HCT116 (cell line): ENCODE measurements at places on chromosomes 7 and 10. TPM values are rescaled to one million over a fixed set of nuclear protein-coding genes. Genes with fewer than 3 reads are reported as not detected.

Gene OPN4
- not detected for total RNA-seq

Gene ZNF467
- total RNA-seq, result 11.3 TPM

Gene EMX2
- not detected for total RNA-seq

DNA sequence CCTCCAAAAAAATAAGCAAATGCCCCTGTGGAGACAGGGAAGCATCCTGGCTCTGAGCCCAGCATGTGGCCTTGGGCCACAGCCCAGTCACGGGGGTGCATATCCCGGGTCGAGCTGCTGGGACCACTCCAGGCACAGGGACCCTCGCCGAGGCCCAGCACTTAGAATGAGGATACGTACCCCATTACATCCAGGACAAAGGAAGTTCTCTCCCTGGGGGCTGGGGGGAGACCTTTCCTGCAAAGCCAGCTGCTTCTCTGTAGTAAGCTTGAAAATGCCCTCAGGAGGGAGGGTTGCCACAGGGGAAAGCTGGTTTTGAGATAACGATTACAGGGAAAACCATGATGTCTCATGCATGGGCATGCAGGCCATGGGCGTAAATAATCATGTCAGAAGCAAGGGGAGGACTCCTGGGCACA lies 75.5 kb downstream of the HIPK2 start:
- H3K27me3 ChIP-seq, result no peaks in the 10 kb centered on the region
- no peak for DNase-seq
- 0 out of 2 replicates have a peak, but pooled peaks cover 3% of the 10 kb centered on the region for H3K36me3 ChIP-seq
- no peak overlapping the region for H3K4me3 ChIP-seq
- no peaks in the 10 kb centered on the region for H3K4me1 ChIP-seq
- no peak overlapping the region for H3K27ac ChIP-seq

GRCh38 chr10:4013651-4014121 lies 228.7 kb upstream of the KLF6 start:
- no peaks in the 10 kb centered on the region for H3K4me1 ChIP-seq
- no peak for DNase-seq
- no peaks in the 10 kb centered on the region for H3K27me3 ChIP-seq
- no peak overlapping the region for H3K27ac ChIP-seq

- H3K36me3 ChIP-seq, result no peaks in the 10 kb centered on the region
- H3K27ac ChIP-seq, result no peak overlapping the region
- H3K4me3 ChIP-seq, result no peak overlapping the region
- no peaks in the 10 kb centered on the region for H3K27me3 ChIP-seq
- H3K4me1 ChIP-seq, result no peaks in the 10 kb centered on the region
- DNase-seq, result no peak
Measured at GRCh38 chr7:112129655-112130323, 76.4 kb downstream of the DOCK4 start.

GRCh38 chr10:21810582-21811244 lies 192.8 kb downstream of the DNAJC1 start:
- no peaks in the 10 kb centered on the region for H3K36me3 ChIP-seq
- H3K27me3 ChIP-seq, result no peaks in the 10 kb centered on the region
- H3K27ac ChIP-seq, result no peak overlapping the region
- peaks cover 7% of the 10 kb centered on the region for H3K4me1 ChIP-seq
- no peak overlapping the region for H3K4me3 ChIP-seq
- no peak for DNase-seq

- no peak for DNase-seq
- no peak overlapping the region for H3K27ac ChIP-seq
- H3K36me3 ChIP-seq, result no peaks in the 10 kb centered on the region
- no peak overlapping the region for H3K4me3 ChIP-seq
Measured at GRCh38 chr10:75283078-75283670, 47.4 kb upstream of the COMTD1 start.

DNA sequence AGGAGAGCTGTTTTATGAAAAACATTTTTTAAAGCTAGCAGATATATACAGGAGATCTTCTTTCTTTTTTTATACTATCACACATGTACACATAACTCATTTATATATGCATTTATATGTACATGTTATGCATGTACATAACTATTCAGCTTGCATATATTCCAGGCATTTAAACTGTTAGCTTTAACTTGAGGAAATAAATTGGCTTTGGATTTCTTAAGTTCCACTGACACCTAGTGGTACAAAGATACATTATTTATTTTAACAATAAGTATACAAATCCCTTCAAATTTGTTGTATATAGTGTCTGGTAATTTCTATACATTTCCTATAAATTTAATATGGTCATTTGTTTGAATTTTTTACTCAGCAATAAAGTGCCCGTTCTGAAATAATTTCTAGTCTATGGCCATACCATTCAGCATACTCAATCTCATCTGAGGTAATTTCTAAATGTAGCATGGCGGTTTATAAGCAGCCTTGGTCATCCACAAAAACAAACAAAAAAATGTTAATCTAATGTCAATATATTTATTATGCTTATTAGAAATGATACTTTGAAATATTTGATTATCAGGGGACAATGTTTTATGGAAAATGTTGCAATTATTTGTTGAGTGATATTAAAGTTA lies 11.6 kb downstream of the ZDHHC6 start:
- no peak overlapping the region for H3K4me3 ChIP-seq
- H3K36me3 ChIP-seq, result peaks cover 67% of the 10 kb centered on the region
- peaks cover 4% of the 10 kb centered on the region; the same call in 1 of the 2 replicates for H3K4me1 ChIP-seq
- H3K27me3 ChIP-seq, result no peaks in the 10 kb centered on the region
- no peak overlapping the region for H3K27ac ChIP-seq

- H3K36me3 ChIP-seq, result no peaks in the 10 kb centered on the region
- no peak overlapping the region for H3K27ac ChIP-seq
- no peak overlapping the region for H3K4me3 ChIP-seq
- peaks cover 99% of the 10 kb centered on the region for H3K4me1 ChIP-seq
Measured at GRCh38 chr10:80462981-80463741, 9.1 kb downstream of the TSPAN14 start.

DNA sequence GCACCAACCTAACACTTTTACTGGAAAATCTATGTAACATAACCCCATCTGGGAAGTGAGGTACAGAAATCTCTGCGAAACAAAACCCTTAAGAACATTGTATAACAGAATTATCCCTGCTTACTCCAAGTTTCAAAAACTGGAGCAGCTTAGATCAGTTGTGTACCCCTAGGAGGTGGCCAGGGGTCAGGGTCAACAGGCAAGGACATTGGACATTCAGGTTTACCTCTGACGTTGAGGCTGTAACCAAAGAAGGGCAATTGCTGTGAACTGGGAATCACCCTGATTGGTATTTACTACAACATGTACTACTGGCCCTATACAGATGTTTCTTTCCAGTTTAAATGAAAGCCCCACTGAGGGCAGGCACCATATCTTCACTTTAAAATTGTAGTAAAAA lies 13.1 kb downstream of the SFXN3 start:
- no peaks in the 10 kb centered on the region for H3K36me3 ChIP-seq
- peaks cover 26% of the 10 kb centered on the region for H3K4me1 ChIP-seq
- no peak overlapping the region for H3K4me3 ChIP-seq
- H3K27me3 ChIP-seq, result no peaks in the 10 kb centered on the region
- H3K27ac ChIP-seq, result peak overlapping the region; percentile 84; the same call in 1 of the 2 replicates

DNA sequence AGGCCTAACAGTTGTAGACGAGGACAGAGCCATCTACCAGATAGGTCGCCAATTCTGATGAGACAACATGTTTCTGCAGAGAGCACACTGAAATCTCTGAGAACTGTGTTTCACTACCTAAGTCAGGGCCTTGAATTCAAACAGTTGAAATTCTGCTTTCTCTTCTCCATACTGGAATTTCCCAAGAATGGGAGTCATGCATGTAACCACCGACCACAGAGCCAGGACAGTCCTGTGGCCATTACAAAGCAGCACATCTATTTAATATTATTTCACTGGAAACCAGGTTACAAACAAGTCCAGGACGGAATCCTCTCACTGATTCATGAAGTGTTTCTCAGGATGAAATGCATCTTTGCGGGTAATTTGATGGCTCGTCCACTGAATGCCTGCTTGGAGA lies 62.0 kb upstream of the ST8SIA6 start:
- H3K36me3 ChIP-seq, result no peaks in the 10 kb centered on the region
- peaks cover 22% of the 10 kb centered on the region for H3K4me1 ChIP-seq
- H3K27ac ChIP-seq, result no peak overlapping the region
- no peaks in the 10 kb centered on the region for H3K27me3 ChIP-seq
- no peak overlapping the region for H3K4me3 ChIP-seq
- DNase-seq, result no peak

DNA sequence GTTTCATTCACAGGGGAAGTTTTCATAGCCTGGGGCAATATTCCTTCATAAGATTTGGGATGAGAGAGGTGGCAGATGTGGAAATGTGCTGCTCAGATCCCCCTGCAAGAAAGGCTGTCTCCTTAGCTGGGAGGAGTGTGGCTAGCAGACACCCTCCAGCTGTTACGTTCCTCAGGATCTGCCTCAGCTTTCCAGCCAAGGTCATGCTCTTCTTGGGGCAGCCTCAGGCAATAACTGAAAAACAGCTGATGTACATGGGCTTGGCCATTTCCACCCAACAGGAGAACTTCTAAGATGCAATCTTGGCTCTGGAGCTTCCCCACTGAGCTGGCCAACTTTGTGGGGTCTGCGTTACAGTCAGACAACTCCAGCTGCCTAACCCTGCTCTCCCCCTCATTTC lies 51.3 kb upstream of the SEPTIN7 start:
- no peaks in the 10 kb centered on the region for H3K36me3 ChIP-seq
- no peak for DNase-seq
- H3K4me3 ChIP-seq, result no peak overlapping the region
- no peaks in the 10 kb centered on the region for H3K4me1 ChIP-seq

- H3K36me3 ChIP-seq, result no peaks in the 10 kb centered on the region
- no peak overlapping the region for H3K27ac ChIP-seq
- H3K4me1 ChIP-seq, result no peaks in the 10 kb centered on the region
- DNase-seq, result no peak
- no peak overlapping the region for H3K4me3 ChIP-seq
- H3K27me3 ChIP-seq, result no peaks in the 10 kb centered on the region
Measured at GRCh38 chr7:157500171-157500960, 163.6 kb downstream of the DNAJB6 start.

- H3K4me1 ChIP-seq, result peaks cover 26% of the 10 kb centered on the region
- no peaks in the 10 kb centered on the region for H3K27me3 ChIP-seq
- H3K36me3 ChIP-seq, result no peaks in the 10 kb centered on the region
- peak; percentile 78 for DNase-seq
- no peak overlapping the region for H3K27ac ChIP-seq
Measured at GRCh38 chr10:118504467-118505205, 90.8 kb downstream of the PRLHR start.

DNA sequence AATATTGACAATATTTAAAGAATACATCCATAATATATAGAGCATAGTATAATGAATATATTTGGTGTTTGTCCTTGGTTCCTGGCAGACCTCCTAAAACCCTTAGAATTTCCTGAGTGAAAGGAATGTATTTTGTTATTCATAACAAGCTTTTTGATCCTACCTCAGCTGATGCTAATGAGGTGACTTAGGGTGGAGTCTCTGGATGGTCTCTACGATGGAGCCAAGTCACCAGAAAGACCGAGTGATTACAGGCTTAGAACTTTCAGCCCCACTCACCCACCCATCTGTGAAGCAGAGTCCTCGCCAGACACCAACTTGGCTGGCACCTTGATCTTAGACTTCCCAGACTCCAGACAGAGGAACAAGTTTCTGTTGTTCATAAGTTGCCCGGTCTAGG lies 35.9 kb downstream of the UPF2 start:
- peaks cover 18% of the 10 kb centered on the region for H3K36me3 ChIP-seq
- H3K4me3 ChIP-seq, result no peak overlapping the region
- H3K27me3 ChIP-seq, result no peaks in the 10 kb centered on the region
- no peak for DNase-seq

- H3K4me3 ChIP-seq, result no peak overlapping the region
- no peaks in the 10 kb centered on the region for H3K27me3 ChIP-seq
- no peaks in the 10 kb centered on the region for H3K36me3 ChIP-seq
- no peaks in the 10 kb centered on the region for H3K4me1 ChIP-seq
Measured at GRCh38 chr10:129740532-129741279, 223.4 kb downstream of the EBF3 start.

DNA sequence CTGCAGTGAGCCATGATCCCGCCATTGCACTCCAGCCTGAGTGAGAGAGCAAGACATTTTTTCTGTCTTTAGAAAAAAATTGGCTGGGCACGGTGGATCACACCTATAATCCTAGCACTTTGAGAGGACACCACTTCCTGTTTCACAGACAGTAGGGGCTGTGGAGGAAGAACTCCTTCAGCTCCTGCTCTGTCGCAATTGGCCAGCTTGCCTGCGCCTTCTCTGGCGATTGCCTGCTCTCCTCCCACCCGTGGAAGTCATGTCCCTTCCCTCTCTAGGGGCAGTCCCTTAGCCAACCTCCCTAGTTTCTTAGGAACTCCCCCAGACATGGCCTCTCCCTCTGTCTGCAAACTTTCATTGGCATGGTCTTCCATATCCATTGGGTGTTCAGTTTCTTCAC lies 8.7 kb downstream of the PDSS1 start:
- DNase-seq, result no peak
- no peak overlapping the region for H3K27ac ChIP-seq
- no peaks in the 10 kb centered on the region for H3K27me3 ChIP-seq
- peaks cover 30% of the 10 kb centered on the region for H3K36me3 ChIP-seq
- H3K4me1 ChIP-seq, result no peaks in the 10 kb centered on the region
